ENCODE measurements at places on chromosomes 13 and 19. TPM values are rescaled to one million over a fixed set of nuclear protein-coding genes. Genes with fewer than 3 reads are reported as not detected.
A peak's percentile ranks its signal among the peaks of the same experiment; 100 is the strongest.

DNA sequence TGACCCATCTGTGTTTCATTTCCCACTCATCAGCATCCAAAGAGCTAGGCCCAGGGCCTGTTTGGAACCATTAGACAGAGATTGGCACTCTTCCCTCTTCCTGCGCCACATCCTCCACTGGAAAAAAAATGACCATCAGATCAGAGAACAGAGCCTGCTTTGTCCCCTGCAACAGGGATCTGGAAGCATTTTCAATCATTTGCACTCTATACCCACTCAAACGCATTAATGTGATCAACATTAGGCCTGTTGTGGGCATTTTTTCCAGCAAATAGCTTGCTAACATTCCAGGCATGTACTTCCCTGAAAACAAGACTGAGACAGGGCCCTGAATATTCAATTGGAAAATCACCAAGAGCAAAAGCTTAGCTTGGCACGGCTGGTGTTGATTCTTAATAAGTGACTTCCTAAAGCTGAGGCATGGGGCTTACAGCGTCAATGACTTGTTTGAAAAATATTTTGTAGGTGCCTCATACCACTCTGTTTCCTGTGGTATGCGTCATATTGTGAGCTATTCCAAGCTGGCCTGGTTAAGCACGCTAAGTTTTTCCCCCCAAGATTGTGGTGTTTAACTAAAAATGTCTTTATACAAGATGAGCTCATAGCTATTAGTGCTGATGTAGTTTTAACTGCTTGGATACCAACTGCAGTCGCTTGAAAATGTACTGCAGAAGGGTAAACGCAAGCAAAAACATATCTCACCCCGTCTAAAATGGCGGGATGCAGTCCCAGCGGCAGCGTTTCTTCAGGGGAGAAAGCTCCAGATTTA is 404.4 kb downstream of the SPRY2 start:
- peak; percentile 100 for DNase-seq

GRCh38 chr19:19278315-19278714 is 5.2 kb upstream of the TM6SF2 start:
- no peak for DNase-seq

DNA sequence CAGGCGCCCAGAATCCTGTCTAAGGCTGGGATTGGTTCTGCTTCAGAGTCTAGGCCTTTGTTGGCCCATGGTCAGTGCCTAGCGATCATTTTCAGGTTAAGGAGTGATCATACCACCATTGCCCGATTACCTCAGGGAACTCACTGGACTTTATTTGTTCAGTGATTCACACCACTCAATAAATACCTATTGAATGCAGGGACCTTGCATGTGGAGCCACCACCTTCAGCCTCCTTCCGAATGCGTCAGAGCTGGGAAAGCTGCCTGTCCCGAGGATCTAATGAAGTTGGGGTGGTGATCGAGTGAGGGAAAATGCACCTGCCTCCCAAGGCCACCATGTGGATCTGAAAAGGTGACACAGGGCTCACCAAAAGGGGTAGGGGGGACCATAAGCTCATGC is 40.0 kb upstream of the POU2F2 start:
- DNase-seq: no peak

The SIGLEC9 gene
- not detected for total RNA-seq

DNA sequence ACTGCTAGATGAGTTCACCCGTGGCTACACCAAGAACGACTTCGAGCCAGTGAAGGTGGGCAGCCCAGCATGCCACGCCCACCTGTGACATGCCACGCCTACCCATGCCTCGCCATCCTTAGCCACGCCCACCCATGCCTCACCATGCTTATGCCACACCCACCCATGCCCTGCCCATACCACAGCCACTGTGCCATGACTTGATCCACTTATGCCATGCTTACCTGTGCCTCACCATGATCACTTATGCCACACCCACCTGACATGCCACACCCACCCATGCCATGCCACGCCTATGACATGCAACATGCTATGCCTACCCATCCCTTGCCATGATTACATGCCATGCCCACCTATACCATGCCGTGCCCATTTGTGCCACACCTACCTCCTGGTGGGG is 12.9 kb upstream of the USE1 start:
- DNase-seq: no peak

- DNase-seq: peak; percentile 30
These were observed 5.9 kb upstream of the CACNG7 start for GRCh38 chr19:53903055-53903680.

The TRAPPC6A gene
- total RNA-seq: 3.1 TPM

The GIPR gene
- 0.18 TPM for total RNA-seq

The FGF22 gene
- not detected for total RNA-seq

The CASP14 gene
- total RNA-seq: not detected

DNA sequence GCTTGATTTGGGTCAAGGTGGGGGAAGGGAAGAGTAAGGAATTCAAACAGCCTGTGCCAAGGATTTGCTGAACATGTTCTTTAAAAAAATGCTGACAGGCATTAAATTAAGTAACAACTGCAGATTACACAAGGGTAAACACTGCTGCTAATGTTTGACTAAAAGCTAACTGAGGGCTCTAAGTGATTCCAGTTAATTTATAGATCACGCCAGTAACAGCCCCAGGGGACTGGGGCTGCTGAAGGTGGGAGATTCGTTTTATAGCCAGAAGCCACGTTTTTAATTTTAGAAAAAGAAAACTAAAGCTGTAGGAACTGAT is 321.7 kb downstream of the DLEU7 start:
- peak; percentile 30 for DNase-seq

The SLITRK1 gene
- total RNA-seq: under 0.01 TPM

GRCh38 chr19:51120160-51120559 is 4.5 kb upstream of the SIGLEC9 start:
- DNase-seq: no peak

The SERPINE3 gene
- total RNA-seq: not detected

The ZSCAN5A gene
- total RNA-seq: 3.6 TPM

- DNase-seq: no peak
These were observed 26.2 kb downstream of the TUBA3C start for GRCh38 chr13:19155321-19155861.

DNA sequence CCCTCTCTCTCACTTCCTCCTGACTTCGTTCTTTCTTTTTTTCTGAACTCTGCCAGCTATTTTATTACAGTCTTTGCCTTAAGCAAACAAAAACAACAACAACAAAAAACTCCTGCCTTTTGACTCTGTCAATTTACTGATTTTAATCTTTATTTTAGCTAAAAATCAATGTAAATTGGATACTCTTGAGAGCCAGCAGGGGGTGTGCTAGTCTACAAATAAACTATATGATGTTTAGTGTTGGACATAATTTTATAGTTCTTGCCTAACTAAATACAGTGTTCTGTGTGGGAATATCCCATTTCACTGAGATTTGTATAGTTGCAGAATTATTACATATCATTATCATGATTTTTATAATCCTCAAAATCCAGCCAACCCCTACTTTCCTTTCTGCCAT is 1199.9 kb upstream of the SPRY2 start:
- no peak for DNase-seq

Data from IMR-90 (cell line).